H4 (cell line): ENCODE measurements at places on chromosomes 4 and X.

GRCh38 chr4:26252349-26253025, 68.3 kb upstream of the RBPJ start:
- peak; percentile 23 for DNase-seq

GRCh38 chrX:349196-349595, 30.6 kb upstream of the GTPBP6 start:
- no peak for DNase-seq

DNA sequence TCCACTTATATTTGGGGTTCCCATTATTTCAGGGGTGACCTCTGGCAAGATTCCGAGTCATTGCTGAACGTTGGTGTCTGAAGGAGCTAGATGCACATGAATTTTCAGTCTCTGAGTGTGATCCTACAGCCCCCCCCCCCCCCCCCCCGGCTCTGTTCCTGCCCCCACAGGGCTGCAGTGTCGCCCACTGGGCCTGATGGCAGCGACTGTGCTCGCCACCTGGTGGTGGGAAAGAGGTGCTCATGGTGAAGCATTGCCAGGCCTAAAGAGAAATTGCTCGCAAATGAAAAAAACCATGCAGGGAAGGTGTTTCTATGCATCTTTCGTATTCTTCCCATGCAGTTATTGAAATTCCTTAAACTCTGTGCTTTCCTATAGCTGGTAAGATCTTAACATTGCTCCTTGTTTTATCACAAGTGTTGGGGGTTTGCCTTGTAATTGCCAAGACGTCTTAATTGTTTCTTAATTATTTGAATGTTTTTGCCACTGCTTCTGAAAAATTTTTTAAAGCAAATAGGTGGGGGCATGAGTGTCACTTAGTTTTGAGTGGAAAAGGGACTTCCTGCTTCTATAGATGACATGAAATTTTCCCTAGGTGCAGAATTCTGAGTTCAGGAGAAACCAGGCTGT, 63.2 kb downstream of the CLDN22 start:
- DNase-seq = peak; percentile 54

GRCh38 chr4:75512386-75513211, 1.6 kb downstream of the RCHY1 start:
- DNase-seq = peak; percentile 45

GRCh38 chr4:31069151-31069550, 349.0 kb downstream of the PCDH7 start:
- DNase-seq = no peak

- DNase-seq = no peak
Observed at GRCh38 chr4:87316961-87317360, 5.7 kb downstream of the HSD17B13 start.

DNA sequence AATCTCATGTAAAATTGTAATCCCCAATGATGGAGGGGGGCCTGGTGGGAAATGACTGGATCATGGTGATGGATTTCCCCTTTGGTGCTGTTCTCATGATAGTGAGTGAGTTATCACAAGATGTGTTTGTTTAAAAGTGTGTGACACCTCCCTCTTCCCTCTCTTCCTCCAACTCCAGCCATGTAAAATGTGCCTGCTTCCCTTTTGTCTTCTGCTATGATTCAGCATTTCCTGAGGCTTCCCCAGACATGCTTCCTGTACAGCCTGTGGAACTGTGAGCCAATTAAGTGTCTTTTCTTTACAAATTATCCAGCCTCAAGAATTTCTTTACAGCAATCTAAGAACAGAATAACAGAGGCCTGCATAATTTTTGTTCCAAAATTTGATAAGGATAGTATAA, 85.2 kb downstream of the ANAPC10 start:
- DNase-seq = peak; percentile 52

DNA sequence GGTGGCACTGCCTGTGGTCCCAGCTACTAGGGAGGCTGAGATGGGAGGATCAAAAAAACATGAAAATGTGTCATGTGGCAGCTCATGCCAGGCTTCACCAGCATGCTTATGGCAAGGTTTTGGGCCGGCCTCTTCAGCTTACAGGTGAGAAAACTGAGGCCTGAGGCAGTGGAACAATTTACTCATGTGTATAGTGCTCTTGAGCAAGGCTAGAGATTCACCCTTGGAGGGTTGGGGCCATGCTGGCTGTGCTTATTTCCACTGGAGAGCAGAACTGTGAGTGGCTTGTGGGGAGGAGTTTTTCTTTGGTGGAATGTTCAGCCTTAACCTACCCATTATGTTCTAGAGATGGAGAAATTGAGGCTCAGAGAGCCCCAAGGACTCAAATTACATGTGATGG, 31.8 kb downstream of the NSD2 start:
- no peak for DNase-seq

DNA sequence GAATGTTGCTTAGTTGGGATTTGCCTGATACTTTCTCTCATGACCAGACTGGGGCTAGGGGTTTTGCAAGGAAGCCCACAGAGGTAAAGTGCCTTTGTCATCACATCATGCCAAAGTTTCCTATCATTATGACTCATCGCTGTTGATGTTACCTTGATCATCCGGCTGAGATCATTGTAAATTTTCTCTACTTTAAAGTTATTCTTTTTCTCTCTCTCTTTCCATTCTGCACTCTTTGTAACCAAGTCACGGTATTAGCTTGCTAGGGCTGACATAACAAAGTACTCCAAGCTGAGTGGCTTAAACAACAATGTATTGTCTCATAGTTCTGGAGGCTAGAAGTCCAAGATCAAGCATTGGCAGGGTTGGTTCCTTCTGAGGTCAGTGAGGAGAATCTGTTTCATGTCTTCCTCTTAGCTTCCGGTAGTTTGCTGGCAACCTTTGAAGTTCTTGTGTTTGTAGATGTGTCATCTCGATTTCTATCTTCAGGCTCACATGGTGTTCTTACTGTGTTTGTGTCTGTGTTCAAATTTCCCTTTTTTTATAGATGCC, 113.0 kb downstream of the DTHD1 start:
- no peak for DNase-seq

- no peak for DNase-seq
Observed at GRCh38 chr4:72924814-72925213, 144.7 kb downstream of the COX18 start.

GRCh38 chrX:149074398-149074797, 430.7 kb downstream of the IDS start:
- DNase-seq = peak; percentile 8

DNA sequence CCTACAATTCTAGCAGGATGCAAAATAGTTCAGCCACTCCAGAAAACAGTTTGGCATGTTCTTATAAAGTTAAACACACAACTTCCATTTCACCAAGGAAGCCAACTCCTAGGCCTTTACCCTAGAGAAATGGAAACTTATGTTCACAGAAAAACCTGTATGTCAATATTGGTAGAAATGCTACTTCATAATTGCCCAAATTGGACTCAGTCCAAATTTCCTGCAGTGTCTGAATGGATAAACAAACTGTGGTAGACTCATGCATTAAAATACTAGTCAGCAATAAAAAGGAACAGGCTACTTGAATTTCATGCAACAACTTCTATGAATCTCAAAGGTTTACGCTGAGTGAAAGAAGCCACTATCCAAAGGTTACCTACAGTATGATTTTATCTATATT, 1738.8 kb upstream of the IGFBP7 start:
- DNase-seq = no peak

DNA sequence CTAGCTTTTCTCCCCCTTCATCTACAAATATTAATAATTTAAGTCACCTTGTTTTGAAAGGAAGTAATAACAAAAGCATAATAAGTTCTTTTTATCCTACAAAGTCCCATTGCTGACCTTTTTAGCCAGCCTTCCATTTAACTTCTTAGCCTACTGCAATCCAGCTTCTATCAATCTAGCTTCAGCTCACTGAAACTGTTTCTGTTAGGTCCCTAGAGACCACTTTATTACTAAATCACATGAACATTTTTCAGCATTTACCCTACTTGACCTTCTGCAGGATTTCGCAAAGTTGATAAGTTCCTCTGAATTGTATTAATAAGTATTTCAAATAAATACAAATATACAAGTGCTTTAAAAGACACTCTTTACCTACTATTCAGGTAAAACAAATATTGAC, 186.5 kb downstream of the ANTXR2 start:
- DNase-seq = no peak

DNA sequence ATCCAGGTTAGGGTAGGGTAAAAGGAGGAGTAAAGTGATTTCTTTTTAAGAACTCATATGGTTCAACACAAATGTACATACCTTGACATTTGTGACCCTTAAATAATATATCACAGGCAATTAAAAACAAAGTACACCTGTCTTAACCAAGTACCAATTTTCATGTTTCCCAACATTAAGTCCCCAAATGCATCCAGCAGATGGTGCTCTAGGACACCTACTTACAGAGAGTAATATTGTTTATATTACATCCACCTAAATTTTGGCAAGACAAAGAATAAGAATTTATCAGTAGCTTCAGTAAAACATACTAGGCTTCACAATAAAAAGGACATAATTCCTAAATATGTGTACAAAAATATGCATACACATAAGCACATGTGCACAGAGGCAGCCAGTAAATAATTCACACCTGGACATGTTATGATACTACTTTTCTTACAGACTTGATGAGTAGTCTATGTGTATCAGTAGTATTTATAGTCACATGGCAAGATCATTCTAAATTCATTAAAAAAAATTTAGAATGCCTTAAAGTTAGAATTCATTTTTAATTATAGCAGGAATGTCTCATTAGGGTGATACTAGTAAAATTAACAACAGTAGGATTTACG, 219.7 kb downstream of the DCLK2 start:
- peak; percentile 39 for DNase-seq

DNA sequence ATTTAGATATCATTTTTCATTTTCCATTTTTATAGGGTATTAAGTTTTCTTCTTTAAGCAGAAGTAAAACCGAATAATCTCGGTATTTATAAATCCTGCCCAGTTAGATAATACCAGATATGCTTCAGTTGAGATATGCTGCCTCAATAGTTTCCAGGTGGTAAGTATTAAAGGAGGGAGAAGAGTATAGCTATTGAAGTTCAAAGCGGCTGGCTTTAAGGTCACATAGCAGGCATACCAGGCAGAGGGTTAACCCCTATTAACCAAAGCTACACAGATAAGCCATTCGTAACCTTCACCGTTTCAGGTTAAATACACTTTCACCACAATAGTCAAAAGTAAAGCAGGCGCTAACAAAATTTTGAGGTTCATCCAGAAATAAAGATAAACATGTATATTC, 54.2 kb downstream of the EDNRA start:
- DNase-seq = no peak

DNA sequence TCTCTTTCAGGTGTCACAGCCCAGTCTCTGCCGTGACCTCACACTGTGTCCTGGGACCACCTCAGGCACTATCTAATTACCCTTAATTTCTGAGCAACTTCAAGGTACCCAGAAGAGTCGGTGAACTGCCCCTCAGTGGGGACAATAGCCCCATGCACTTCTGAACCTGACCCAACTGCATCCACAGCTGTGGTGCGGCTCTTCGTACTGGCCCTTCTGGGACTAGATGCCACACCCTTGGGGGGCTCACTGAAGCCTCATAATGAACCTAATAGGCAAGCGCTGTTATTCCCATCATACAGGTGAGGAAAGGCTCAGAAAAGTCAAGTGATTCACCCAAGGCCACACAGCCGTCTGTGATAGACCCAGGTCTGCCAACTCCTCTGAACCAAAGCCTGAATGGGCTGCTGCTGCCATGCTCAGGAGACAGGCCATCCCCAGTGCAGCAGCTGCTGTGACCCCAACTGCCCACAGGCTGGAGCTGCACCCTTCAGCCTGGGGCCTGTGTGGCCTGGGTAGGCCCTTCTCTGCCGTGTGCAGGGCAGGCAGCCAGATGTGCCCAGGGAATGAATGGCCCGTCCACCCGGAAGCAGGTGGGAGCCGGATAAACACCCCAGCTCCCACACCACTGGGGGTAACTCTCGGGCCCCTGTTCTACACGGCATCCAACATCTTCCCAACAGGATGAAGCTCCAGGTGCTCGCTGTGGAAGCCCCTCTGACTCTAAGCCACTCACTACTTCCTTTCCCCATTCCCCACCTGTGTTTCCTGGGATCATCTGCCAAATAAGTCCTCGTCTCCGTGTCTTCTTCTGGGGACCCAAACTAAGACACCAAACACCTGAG, 35.9 kb downstream of the HMX1 start:
- no peak for DNase-seq

DNA sequence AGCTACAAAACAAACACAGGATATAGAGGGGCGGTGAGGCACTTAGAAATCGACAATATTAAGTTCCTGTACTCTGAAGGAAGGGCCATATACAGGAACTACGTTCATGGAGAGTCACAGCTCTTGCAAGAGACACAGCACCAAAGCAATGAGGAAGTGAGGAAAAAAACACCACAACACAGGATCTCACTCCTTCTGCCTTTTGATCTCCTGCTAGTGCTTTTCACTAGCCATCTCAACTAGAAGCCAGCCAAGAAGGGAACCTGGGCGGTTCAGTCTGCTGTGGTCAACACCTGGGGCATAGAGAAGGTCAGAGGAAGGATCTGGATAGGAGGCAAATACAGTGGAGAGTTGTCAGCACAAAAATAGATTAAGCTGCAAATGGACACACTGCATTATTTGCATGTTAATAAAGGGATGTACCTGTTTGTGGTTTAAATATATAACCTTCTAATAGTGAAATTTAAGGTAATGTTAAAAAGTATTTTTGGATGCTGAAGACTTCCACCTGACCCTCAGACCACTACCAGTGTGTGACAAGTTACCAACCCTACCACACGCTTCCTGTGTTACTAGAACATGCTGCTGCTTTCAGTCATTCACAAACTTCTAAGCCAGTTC, 104.6 kb downstream of the DTHD1 start:
- DNase-seq = no peak

DNA sequence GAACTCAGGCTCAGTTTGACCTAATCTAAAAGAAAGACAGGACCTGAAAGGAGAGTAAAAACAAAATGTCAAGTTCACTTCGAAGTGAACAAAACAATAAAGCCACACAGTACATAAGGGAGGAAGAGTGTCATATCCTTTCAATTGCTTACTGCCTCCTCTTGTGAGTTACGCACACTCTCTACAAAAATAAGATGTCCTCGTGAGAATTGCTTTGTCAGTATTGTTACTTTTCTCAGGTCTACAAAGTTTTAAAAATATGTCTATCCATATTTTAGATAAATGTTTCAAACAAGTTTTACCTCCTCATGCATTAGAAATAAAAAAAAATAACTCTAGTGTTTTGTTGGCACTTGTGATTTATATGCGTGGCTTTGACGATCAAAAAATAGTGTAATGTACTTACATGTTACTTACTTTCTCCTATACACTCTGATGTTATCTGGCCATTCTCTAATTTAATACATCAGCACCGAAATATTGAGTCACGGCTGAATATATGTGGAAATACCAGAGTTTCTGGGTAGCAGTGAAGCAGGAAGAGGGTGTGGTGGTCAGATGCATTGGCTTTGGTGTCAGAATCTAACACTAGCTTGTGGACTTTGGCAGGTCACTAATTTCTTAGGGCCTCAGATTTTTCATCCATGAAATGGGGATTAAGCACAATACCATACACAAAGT, 8.1 kb upstream of the MRPL1 start:
- no peak for DNase-seq
